Epithelial cell of proximal tubule (primary cell): ENCODE measurements at places on chromosomes 1 and 21. TPM values are rescaled to one million over a fixed set of nuclear protein-coding genes. Genes with fewer than 3 reads are reported as not detected.

DNA sequence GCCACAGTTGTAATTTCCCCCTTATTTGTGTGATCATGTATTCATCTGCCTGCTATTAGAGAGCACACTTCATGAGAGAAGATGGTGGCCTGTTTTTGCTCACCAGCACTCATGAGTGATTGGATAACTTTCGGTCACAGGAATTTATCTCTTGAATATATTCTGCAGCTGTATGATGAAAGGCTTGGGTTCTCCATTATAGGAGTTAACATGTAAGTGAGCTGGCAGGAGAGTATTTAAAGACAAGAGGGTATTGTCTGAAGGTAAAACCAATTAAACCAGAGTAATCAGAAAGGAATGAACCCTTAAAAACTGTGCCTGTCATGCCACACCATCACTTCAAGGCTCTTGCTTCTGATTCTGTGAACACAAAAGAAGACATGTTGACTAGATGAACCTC, 574.9 kb upstream of the CAMK1G start:
- DNase-seq, result no peak

- no peak for DNase-seq
Observed at GRCh38 chr1:20555025-20555757, 2.8 kb downstream of the FAM43B start.

DNA sequence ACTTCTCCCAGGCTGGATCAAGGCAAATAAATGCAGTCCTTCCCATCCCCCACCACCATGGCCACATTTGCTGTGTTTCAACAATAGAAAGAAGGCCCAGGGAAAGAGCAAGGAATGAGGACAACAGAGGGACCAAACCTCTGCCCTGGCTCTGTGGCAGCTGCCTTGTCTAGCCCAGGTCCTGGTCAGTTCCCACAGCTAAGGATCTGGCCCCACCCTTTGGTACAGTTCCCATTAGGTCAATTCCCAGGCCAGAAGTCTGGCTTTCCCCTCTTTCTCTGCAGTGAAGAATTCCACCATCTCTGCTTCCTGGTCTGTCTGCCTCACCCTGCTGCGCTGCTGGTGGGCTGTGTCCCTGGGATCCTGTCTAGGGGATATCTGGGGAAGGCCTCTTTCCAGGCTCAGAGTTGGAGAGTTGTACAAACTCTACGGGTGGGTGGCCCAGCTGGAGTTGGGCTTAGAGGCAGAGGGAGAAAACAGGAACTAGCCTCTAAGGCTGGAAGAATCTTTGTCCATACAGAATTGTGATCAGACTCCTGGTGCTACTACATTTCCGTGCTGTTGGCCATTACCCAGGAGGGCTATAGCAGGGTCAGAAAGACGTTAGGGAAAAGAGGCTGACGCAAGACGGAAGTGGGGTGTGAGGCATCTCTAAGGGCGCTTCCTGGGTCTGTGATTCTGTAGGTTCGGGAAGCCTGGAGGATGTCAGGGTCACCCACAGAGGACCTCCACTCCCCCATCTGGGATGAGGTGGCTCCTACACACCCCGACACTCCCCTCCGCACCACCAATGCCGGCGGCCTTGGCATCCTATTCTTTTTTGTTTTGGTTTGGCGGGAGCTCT, 953 bp upstream of the NDUFS2 start:
- no peak for DNase-seq

- no peak for DNase-seq
Observed at GRCh38 chr1:71019233-71019969, 28.2 kb downstream of the PTGER3 start.

The LDLRAD2 gene
- 0.17 TPM in 1 of 2 replicates, not detected in the other for total RNA-seq

- DNase-seq, result no peak
Observed at GRCh38 chr1:26302733-26303405, 3.6 kb downstream of the UBXN11 start.
